ENCODE measurements at places on chromosomes 2 and 18.

GRCh38 chr18:31634331-31634713, 42.6 kb downstream of the TTR start:
- no peak for DNase-seq

DNA sequence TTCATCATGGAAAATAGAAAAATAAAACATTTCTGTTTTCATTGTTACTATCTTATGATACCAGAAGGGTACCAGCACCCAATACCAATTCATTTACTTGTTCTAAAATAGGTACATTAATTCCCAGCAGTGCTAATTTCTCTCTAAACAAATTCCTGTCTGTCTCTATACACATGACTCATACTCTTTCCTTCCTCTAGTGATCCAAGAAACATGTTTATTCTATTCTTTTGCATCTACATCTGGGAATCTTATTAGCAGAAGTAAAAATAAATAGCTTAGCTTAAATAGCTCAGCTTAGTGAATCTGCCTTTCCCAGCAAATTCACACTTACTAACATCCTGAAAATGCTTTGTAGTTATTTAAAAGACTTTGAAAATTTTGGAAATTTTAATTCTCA, 84.5 kb upstream of the MAPRE2 start:
- no peak for DNase-seq

- DNase-seq: no peak
Measured at GRCh38 chr2:109530712-109531111, 83.1 kb downstream of the SEPTIN10 start.

GRCh38 chr2:106278112-106278876, 84.2 kb upstream of the UXS1 start:
- no peak for DNase-seq

DNA sequence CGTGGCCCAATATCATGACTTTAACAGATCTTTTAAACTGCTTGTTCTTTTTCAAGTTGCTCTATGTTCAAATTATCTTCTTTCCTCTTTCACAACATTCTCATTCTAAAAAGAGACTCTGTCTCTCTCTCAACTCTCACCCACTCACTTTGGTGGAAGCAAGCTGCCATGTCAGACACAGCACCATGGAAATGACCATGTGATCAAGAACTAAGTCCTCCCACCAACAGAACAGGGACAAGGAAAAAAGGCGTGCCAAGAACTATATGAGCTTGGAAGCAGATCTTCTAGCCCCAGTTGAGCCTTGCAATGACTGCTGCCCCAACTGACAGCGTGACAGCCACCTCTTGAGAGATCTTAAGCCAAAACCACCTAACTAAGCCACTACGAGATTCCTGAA, 23.9 kb downstream of the BAZ2B start:
- no peak for DNase-seq

- no peak for DNase-seq
Measured at GRCh38 chr18:3970929-3971328, 484.2 kb downstream of the DLGAP1 start.

DNA sequence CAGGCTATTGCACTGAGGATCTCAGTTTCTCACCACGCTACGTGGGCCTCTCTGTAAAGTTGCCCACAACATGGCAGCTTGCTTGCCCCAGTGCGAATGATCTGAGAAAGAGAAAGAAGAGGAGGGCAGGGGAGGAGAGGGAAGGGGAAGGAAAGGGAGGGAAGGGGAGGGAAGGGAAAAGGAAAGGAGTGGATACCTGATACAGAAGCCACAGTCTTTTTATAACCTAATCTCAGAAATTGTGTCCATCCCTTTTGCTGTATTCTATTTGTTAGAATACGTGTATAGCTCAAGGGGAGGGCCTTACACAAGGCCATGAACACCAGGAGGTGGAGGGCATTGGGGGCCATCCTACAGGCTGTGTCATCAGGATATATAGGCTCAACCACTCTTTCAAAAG, 78.3 kb upstream of the PPP1CB start:
- no peak for DNase-seq

GRCh38 chr18:28961669-28962228, 784.8 kb upstream of the CDH2 start:
- no peak for DNase-seq

- no peak for DNase-seq
Measured at GRCh38 chr2:20242727-20243377, 17.9 kb upstream of the SDC1 start.

DNA sequence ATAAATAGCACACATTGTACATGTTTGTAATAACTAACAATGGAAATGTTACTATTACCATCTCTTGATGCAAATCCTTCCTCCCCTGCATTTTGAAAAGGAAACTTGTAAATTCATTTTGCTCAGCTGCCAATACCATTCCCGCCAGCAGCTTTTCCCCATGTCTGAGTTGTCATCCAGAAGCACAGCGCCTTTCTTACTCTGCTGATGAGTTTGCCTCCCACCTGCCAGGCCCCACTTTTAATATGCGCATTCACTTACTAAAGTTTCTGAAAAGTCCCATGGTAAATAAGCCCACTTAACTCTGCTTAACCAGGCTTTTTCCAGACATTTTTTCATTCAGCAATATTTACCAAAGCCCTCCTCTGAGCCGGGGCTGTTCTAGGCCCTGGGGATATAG, 3.9 kb downstream of the CHST10 start:
- DNase-seq: no peak

DNA sequence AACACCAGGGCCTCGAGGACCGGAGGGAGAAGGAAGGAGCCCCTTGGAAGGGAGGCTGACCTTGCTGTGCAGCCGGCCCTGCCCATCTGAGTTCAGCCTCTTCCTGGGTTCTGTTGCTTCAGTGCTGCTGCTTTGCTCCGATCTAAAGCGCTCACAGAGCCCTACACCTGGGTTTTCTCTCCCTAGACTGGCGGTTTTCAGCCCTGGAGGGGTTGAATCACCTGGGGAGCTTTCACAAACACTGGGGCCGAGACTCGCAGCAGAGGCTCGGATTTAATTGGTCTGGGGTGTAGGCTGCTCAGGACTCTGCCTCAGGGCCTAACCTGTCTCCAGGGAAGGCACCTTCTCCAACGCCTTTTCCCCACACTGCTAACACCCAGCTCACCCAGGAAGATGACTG, 40.9 kb upstream of the SMAD7 start:
- DNase-seq: no peak

GRCh38 chr2:25620077-25620476, 53.3 kb downstream of the DTNB start:
- no peak for DNase-seq

- DNase-seq: no peak
Measured at GRCh38 chr2:237235383-237236095, 149.8 kb downstream of the COPS8 start.

- no peak for DNase-seq
Measured at GRCh38 chr2:62452701-62453454, 53.1 kb downstream of the TMEM17 start.

DNA sequence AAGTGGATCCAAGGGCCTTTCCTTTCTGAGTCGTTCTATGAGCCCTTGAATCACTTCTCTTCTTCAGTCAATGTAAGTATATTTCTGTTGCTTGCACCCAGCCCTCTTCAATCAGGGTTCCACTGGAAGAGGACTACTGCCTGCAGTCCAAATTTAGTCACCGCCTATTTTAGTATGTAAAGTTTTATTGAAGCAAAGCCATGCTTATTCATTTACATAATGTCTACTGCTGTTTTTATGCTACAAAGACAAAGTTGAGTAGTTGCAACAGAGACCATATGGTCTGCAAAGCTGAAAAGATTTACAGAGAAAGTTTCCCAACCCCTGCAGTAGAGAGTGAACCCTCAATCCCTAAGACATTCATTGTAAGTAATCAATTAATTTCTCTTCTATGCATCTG, 332.5 kb upstream of the TNP1 start:
- no peak for DNase-seq

DNA sequence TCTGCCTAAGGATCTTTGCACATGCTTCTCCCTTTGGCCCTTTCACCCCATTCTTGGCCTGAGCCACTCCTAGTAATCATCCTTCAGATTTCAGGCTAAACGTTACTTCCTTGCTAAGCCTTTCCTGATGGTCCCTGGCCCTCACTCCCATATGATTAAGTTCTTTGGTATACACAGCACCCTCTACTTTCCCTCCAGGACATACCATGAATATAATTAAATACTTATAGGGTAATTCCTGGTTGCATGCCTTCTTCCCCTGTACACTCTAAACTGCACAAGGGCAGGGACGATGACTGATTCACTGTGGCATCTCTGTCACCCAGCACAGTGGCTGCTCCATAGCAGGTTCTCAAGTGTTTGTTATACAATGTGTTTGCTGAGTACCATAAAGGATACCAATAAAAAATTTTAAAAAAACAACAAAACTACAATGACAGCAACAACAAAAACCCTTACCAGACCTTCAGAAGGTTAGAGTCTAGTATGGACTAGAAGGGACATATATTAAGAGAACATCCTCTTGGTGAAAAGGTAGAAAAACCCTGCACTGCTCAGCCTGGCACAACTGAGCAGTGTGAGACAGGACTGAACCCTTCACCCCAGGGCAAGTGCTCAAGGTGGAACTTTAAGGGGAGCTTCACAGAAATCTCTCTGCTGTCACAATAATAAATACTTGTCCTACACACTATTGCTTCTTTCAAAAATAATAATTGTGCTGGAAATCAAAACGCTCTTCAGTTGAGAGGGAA, 76.2 kb downstream of the AAK1 start:
- DNase-seq: no peak

DNA sequence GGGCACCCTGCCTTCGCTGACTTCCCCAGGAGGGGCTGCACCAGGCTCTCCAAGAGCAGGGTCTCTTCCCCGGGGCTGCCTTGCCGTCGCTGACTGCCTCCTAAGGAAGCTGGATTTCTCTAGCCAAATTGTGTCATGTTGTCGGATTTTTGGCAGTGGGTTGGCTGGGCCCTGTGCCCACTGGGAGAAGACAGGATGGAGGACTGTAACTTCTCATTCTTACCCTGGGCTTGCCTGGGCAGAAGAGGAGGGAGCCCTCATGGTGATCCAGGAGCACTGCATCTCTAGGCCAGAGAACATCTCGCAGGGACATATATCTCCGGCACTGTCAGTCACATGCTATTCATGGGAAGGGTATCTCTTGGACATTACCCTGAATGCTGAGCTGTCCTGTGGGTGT, 6.3 kb downstream of the MYO7B start:
- DNase-seq: no peak

GRCh38 chr2:200453142-200453852, 56.6 kb downstream of the KCTD18 start:
- DNase-seq: no peak

DNA sequence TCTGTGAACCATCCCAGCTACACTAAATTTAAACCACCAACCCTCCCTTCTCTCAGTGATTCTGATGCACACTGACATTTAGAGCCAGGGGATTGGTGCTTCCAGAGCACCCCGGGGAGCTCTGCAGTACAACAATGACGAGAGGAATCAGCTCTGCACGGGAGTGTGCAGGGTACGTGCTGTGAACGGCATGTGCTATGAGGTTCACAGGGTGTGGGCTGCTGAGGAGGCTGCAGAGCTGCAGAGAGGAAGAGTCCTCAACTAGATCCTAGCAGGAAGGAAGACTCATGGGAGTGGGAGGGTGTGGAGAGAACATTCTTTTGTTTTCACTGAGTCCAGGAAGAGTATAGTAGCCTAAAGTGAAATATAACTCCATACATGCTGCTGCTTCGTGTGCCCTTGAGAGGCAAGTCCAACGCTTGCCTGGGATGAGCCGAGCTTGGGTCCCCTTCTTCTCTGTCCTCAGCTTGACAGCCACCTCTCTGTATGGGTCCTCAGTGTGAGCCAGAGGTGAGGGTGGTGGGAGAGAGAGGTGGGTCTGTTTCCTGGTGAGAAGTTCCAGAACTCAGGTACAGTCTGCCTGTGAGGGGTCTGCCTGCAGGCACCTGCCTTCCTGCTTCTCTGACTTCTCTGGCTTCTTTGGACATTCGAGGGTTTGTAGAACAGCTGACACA, 118.8 kb downstream of the CTIF start:
- no peak for DNase-seq

DNA sequence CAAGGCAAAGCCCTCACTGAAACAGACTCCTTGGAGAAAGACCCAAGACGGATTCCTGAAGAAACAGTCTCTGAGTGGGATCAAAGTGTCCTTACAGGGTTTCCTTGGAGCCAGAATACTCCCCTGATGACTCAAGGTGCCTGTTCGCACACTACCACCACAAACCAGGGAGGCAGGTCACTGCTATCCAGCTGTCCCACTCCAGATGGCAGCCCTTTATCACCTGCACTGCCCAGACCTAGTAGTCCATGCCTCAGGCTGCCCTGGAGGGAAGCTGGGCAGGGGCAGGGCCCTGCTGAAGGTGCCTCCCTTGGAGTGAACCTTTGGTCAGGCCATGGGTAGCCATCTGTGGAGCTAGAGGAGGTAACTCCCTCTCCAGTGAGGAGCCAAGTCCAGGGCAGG, 34.1 kb downstream of the TRABD2A start:
- no peak for DNase-seq

GRCh38 chr18:78939105-78939504, 40.5 kb upstream of the SALL3 start:
- DNase-seq: no peak

DNA sequence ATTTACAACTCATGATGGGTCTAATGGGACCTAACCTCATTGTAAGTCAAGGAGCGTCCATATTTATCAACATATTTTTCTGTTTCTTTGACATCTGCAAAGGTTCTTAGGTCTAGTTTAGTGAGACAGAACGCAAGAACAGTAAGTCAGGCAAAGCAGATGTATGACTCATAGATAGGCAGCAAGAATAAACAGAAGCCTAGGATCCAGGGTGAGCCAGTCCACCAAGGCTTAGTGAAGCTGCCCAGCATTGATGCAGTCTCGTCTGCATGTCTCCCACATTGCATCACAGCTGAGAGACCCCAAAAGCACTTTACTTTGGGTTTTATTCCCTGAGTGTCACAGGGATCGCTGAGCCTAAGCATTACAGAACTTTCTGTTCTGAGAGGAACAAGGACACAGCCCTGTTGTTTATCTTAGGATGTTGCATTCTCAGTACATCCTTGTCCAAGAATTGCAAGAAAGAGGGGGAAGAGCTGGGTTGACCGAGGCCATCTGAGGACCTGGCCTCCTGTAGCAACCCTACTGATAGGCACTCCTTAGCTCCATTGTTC, 29.6 kb upstream of the TMEM177 start:
- no peak for DNase-seq

DNA sequence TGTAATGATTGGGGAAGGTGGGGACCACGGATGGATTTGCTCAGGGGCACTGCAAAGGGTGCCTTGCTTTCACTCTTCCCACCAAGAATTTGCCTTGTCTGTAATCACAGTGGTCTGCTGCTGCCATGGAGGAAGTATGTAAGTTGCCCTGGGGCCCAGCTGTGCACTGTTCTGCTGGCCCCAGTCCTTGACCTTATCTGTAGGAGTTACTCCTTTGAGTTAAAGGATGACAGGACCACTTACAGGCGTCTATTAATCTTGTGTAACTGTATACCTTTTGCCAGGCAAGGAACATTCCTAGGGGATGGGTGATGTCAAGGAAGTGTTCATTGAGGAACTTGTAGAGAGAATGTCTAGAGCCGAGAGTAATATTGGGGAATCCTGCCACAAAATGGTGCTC, 212.8 kb upstream of the LRRTM1 start:
- DNase-seq: no peak

DNA sequence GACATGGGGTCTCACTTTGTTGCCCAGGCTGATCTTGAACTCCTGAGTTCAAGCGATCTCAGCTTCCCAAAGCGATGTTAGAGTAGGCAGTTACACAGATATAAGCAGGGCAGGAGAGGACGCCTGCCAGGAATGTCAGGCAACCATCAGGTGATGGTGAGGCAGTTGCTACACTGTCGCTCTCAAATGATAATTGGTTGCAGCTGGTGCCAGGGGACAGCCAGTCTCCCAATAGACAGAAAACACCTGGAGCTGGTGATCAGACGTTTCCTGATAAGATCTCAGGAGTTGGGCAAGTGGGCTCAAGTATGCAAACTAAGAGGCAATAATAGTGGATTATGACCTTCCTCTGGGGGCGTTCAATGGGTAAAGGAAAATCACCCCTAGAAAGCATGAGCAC, 163.1 kb upstream of the RGPD4 start:
- no peak for DNase-seq
